ENCODE measurements at places on chromosomes 13 and 19.

DNA sequence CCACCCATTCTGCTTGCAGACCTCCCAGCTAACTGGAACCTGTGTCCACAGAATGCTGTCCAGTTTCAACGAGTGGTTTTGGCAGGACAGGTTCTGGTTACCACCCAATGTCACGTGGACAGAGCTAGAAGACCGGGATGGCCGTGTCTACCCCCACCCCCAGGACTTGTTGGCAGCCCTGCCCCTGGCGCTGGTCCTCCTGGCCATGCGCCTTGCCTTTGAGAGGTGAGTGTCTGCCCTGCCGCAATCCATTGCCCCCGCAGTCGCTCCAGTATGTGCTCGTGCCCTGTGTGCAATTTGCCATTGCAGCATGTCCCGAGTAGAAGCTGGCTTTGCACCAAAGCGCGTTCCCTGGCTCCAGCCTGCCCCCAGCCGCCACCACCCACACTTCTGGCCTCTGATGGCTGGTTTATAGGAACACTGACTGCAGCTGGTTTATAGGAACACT, 41.9 kb downstream of the CERS4 start:
- no peak for DNase-seq

DNA sequence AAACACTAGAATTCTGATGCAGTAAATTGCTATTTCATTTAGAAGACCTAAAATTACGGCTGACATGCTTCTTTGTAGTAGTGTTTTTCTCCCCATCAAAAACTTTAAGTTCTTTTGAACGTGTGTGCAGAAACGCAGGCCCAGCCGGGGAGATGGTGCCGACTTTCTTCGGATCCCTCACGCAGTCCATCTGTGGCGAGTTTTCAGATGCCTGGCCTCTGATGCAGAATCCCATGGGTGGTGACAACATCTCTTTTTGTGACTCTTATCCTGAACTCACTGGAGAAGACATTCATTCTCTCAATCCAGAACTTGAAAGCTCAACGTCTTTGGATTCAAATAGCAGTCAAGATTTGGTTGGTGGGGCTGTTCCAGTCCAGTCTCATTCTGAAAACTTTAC, 98.3 kb downstream of the TNFRSF19 start:
- no peak for DNase-seq

- no peak for DNase-seq
These were observed 5.7 kb upstream of the NFIC start for GRCh38 chr19:3360421-3361383.

- DNase-seq = no peak
These were observed 5.9 kb downstream of the MAST1 start for GRCh38 chr19:12843999-12844732.

GRCh38 chr19:40392894-40393517, 3.0 kb upstream of the HIPK4 start:
- no peak for DNase-seq

- DNase-seq = no peak
These were observed 103.3 kb downstream of the ZAR1L start for GRCh38 chr13:32211813-32212212.

DNA sequence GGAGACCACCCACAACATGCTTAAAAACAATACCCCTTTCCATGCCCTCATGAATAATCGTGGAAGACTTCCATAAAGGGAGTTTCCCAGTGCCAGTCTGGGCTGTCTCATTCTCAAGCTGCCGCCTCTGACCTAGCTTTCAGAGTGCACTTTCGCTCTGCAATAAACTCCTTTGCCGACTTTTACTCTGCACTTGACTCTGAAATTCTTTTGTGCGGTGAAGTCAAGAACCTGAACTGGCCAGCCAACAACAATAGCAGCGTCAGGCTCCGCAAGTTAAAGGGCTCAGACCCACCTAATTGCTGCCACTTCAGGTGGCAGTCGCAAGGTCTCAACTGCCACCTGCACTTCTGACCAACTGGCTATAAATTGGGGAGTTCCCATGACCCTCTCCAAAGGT, 10.3 kb upstream of the LEUTX start:
- no peak for DNase-seq

DNA sequence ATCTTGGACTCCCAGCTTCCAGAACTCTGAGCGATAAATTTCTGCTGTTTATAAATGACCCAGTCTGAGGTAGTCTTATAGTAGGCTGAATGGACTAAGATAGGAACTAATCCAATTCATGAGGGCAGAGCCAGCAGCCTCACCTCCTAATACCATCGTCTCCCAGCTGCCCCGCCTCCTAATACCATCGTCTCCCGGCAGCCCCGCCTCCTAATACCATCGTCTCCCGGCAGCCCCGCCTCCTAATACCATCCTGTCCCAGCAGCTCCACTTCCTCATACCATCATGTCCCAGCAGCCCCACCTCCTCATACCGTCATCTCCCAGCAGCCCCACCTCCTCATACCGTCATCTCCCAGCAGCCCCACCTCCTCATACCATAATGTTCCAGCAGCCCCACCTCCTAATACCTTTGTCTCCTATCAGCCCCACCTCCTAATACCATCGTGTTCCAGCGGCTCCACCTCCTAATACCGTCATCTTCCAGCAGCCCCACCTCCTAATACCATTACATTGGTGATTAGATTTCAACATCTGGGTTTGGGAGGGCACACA, 2.4 kb upstream of the ARGLU1 start:
- DNase-seq = peak; percentile 23

DNA sequence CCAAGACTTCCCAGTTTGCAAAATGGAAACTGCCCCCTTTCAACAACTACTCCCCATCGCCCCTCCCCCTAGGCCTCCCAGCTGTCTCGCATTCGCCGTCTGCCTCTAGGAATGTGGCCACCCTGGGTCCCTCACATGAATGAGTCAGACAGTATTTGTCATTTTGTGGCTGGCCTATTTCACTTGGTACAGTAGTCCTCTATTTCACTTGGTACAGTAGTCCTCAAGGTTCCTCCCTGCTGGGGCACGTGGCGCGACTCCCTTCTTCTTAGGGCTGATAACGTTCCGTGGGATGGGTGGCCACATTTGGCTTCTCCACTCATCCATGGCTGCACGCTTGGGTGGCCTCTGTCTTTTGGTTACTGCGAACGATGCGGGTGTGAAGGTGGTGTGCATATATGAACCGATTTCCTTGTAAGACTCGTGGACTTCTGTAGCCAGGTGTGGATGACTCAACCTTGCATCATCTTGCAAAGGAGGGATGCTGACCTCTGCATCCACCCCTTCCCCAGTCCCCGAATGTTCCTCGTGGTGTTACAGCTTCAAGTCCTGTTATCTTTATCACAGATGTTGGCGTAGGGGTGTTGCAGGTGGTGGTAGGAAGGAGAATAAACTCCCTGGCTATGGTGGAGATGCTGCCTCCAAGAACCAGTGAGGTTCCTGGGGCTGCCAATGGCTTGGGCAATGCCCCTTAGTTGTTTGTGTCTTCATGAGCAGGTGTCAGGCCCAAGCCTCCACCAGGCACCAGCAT, 112.1 kb upstream of the SOX1 start:
- DNase-seq = no peak

DNA sequence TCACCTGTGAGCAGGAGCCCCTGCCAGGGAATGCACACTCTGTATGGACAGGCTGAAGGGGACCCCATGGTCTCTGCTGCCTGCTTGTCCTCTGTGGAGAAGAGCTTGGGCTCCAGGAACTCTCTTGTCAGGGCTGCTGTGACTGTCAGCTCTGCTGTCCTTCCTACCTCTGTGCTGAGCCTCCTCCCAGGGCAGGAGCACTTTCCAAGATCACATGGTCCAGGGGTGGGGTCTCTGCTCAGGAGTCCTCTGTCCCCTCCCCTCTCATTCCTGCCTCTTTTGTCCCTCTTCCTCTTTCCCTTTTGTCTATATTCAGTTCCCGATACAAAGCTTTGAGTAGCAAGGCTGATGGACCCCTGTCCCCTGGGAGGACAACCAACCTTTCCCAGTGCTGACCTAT, at the start of gene CEACAM7:
Gene CEACAM7, minus strand, starts transcription at position 173 of the 400 bp plus-strand sequence. Its CDS starts 105 bp downstream, at position 68.
- no peak for DNase-seq

DNA sequence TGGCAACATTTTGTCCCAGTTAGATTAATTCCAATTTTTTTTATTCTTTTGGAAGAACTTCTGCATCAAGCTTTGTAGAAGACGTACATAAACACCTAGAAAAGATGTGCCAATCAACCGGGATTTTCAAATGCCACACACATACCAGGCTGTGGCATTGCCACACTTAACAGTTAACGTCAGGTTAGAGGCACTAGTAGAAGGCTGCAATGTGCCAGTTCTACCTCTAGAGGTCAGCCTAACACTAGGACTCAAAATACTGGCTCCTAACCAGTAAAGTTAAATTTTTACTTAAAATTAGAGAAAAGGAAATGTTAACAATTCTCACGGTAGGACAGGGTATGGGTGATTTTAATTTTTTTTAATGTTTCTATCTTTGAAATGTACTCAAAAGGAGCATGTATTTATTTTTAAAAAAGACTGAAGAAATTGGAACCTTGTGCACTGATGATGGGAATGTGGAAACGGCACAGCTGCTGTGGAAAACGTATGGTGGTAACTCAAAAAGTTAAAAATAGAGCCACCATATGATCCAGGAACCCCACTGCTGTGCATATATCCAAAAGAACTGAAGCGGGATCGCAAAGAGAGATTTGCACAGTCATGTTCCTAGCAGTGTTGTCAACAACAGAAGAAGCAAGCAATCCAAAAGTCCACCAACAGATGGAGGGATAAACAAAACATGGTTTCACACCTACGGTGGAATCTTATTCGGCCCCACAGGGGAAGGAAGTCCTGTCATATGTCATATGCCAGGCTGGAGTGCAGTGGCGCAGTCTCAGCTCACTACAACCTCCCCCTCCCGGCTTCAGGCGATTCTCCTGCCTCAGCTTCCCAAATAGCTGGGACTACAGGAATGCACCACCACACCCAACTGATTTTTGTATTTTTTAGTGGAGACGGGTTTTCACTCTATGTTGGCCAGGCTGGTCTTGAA, 30.3 kb downstream of the CRYL1 start:
- DNase-seq = peak; percentile 60

DNA sequence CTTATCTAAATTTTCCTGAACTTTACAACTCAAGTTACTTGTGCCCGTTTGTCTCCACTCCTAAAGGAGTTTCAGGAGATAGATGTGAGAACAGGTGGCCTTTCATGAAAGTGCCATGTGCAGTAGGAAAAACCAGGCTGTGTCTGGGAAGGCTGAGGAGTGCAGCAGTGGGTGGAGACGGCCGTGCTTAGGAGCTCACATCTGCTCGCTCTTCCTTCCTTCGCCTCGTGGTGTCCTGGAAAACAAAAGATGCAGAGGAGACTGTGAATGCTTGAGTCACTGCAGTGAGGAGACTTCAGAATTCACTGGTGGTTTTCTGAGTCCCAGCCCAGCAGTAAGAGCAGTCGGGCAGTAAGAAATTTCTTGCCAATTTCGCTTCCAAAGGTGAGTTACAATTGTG, 138.4 kb upstream of the RNF113B start:
- DNase-seq = no peak

- DNase-seq = peak; percentile 81
These were observed 15.4 kb downstream of the FCHO1 start for GRCh38 chr19:17766543-17767131.

- no peak for DNase-seq
These were observed 799.9 kb downstream of the PCDH9 start for GRCh38 chr13:66430269-66430668.

DNA sequence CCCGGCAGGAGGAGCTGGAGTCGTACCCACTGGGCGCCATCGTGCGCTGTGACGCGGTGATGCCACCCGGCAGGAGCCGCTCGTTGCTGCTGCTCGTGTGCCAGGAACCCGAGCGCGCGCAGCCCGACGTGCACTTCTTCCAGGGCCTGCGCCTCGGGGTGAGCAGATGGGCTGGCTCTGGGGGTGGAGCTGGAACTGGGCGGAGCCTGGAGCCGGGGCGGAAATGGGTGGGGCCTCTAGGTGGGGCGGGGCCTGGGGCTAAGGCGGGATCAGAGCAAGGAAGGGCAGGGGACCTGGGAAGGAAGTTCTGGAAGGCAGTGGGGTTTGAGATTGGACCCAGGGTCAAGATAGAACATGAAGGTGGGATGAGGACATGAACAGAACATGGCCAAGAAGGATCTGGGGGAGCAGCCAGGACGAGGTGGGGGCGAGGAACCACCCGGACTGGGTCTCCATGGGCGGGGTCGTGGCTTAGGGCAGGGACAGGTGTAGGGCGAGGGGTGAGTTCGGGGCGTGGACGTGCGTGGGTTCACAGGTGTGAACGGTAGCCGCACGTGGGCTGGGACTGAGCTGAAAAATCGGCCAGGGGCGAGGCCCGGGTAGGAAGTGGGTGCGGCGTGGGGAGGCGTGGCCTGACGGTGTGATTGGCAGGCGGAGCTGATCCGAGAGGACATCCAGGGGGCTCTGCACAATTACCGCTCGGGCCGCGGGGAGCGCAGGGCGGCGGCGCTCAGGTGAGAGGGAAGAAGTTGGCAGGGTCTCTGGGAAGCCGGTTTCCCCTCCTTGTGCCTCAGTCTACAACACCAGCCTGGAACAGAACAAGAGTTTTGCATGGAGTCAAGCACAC, 4.7 kb downstream of the EPS8L1 start:
- DNase-seq = no peak

DNA sequence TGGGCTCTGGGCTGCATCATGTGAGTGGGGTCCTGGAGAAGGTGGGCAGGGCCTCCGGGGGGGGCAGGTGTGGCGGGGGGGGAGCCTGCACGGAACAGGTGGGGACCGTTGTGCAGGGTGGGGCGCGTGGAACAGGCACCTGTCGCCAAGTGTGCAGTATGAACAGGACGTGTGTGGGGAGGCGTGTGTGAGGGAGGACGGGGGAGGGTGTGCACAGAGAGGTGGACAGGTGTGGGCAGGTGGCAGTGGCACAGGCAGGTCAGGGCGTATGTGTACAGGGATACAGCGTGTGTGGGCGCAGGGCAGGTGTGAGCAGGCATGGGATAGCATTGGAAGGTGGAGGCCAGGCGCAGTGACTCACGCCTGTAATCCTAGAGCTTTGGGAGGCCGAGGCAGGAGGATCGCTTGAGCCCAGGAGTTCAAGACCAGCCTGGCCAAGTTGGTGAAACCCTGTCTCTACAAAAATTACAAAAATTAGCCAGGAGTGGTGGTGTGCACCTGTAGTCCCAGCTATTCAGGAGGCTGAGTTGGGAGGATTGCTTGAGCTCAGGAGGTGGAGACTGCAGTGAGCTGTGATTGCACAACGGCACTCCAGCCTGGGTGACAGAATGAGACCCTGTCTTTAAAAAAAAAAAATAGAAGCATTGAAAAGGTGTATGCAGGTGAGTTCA, 3.2 kb downstream of the PLK5 start:
- no peak for DNase-seq

DNA sequence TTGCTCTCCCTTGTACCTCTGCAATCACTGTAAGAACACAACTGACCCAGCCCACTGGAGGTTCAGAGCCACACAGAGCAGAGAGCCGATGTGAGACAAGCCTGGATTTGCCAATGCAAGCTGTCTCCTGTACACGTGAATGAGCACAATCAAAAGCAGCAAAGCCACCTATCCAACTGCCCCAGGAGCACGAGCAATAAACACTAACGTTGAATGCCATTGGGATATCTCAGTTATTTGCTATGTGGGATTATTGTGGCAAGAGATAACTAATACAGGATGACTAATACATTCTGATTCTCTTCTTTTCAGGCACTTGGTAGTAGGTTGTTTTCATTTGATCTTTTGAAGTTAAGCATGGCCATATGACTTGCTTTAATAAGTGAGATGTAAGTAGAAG, 85.2 kb upstream of the FAM216B start:
- no peak for DNase-seq

GRCh38 chr19:7762719-7763293, at the start of gene CLEC4M:
TSS of gene CLEC4M (plus strand) at chr19:7763243. CDS start at chr19:7763267, 24 bp downstream.
- no peak for DNase-seq

- DNase-seq = no peak
These were observed 21.5 kb upstream of the NFIC start for GRCh38 chr19:3344608-3345598.
